Inflammatory macrophage treated with lipopolysaccharide for 1 hour (primary cell): ENCODE measurements at places on chromosomes 7 and 10.

- DNase-seq = no peak
These were observed 242.4 kb downstream of the KIAA1217 start for GRCh38 chr10:24451325-24451820.

- DNase-seq = no peak
These were observed 58.3 kb upstream of the EGFR start for GRCh38 chr7:54960517-54960916.

GRCh38 chr7:80449836-80450235, 62.0 kb downstream of the GNAT3 start:
- DNase-seq = no peak

GRCh38 chr7:25253714-25254113, 25.4 kb upstream of the NPVF start:
- no peak for DNase-seq
